ENCODE measurements at places on chromosomes 12 and 14.

DNA sequence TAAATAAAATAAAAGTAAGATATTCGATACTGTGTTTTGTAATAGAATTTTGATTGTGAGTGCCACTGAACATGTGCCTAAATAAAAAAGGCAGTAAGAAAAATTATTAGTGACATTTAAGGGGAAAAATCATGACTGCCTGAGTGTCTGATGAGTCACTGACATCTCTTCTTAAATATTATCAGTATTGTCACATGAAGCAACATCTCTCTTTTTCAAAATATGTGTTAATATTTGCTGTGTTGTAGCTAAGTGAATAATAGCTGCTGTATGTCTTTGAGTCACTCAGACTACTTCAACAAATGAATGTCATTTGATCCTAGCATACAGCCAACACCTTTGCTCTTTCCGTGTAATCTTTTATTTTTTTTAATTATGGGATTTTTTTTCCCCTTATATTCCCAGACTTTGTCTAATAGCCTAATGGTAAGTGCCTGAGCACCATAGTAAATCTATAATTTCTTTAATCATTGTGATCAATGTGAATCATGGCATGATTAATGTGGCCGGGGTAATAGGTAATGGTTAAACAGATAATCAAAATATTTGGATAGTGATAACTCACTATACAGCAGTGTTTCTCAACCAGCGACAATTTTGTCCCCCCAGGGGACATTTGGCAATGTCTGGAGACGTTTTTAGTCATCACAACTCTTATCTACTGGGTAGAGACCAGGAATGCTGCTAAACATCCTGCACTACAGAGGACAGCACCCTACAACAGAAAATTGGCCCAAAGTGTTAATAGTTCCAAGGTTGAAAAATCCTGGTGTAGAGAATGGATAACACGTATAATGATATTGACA, 11.7 kb upstream of the OTX2 start:
- DNase-seq = no peak

GRCh38 chr14:104321088-104321801, 182.9 kb downstream of the KIF26A start:
- no peak for DNase-seq

DNA sequence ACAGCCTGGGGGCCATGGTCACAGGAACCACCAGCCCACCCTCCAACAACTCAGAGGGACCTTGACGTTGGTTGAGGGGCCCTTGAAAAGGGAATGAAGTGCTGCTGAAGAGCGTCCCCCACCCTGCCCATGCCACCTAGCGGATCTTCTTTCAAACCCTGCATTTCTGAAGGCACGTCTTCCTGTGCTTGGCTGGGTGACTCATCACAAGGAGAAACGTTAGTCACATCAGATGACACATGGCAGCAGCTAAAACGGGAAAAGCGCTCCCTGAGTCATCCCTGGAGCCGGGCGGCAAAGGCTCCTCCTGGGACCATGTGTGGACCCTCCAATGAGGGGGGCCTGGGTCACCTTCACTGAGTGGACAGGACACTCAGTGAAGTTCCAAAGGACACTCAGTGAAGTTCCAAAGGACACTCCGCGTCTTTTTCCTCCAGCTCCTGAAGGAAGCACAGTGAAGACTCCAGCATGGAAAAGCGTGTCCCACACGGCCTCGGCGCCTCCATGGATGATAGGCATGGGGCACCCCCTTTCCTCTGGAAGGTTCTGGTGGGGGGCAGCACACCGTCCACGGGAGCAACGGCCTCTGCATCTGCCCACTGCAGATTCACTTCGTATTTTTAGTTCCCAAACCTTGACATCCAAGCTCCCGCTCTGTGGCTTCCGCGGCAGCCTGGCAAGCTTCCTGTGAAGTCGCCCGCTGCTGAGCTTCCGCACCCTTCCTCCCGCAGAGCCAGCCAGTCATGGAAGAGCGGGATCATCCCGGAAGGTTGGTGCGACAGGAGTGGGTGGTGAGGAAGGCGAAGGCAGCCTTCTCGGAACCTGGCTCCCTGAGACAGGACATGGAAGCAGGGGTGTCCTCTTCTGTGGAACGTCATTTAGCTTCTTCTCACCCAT, 383.4 kb downstream of the VRK1 start:
- no peak for DNase-seq

DNA sequence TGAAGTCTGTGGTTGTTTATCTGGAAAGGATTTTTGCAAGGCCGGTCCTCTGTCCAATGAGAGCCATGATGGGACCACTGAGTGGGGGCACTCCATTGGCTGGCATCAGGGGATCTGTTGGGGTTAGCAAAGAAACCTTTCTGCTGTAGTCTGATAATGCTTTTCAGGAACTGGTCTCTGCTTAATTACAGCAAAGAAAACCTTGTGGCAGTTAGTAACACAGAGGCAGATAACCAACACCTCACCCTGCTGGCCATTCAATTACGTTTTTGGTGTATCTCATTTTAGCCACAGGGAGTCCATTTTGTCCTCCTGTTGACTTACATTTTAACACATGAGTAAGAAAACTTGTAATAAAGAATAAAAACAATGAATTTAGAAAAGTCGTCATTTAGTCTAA, 629.3 kb upstream of the MDGA2 start:
- no peak for DNase-seq

DNA sequence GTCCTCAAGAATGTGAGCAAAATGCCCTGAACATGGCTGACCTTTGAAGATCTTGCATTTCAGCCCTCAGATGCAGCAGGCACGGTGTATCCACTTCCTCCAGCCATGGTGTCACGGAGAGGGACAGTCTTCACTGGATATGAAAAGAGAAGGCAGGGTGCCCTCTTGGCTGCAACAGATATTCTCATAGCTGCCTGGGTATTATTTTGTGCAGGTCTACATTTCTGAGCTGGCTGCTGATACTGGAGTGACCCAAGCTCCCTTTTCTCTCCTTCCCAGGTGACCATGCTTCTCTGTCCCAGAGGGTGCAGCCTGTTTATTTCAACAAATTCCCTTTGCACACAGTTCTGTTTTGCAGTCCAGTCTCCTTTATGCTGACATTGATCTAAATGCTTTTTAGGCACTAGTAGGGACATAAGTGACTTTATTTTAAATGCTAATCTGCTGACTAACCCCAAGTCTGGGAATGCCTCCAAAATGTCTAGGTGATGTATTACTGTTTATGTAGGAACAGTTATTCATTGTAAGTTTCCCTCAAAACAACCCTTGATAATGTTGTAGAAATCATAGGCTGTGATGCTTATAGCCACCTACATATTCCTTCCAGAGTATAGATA, 17.4 kb upstream of the PYGL start:
- DNase-seq = no peak

GRCh38 chr14:99728231-99728920, 44.3 kb downstream of the CYP46A1 start:
- no peak for DNase-seq

GRCh38 chr14:72726444-72726843, 167.5 kb downstream of the DPF3 start:
- no peak for DNase-seq

GRCh38 chr14:61471297-61472005, 150.1 kb downstream of the PRKCH start:
- DNase-seq = no peak
